ENCODE measurements at places on chromosomes 7 and 10.

GRCh38 chr10:104209575-104210198 is 22.5 kb downstream of the CFAP43 start:
- DNase-seq = peak; percentile 42

GRCh38 chr10:5447611-5448071 is 35.3 kb downstream of the NET1 start:
- DNase-seq = no peak

GRCh38 chr7:15559416-15559928 is 2.3 kb downstream of the AGMO start:
- DNase-seq = no peak

DNA sequence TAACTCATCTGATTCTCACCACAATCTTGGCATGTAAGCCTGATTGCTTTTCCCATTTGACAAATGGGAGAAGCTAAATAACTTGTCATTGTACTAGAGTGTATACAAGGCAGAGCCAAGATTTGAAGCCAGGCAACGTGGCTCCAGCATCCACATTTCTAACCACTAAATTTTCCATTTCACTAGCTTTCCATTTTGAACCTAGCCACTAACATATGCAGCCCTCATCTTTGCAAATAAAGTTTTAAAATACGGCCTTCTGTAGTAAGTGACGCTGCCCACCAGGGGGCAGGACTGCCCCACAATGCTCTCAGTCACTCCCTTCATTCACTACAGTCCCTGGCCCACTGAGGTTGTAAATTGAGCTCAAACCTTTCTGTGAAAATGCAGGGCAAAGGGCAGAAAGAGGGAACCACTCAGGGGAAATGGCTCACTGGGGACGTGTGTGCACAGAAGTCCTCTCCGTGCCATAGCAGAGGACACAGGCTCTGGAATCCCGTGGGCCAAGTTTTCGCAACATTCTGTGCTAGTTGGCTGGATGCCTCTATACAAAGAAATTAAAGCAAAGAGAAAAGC is 315.7 kb downstream of the TNS3 start:
- peak; percentile 65 for DNase-seq

- peak; percentile 82 for DNase-seq
These were observed 1.1 kb downstream of the DDIT4 start for GRCh38 chr10:72274730-72275350.

DNA sequence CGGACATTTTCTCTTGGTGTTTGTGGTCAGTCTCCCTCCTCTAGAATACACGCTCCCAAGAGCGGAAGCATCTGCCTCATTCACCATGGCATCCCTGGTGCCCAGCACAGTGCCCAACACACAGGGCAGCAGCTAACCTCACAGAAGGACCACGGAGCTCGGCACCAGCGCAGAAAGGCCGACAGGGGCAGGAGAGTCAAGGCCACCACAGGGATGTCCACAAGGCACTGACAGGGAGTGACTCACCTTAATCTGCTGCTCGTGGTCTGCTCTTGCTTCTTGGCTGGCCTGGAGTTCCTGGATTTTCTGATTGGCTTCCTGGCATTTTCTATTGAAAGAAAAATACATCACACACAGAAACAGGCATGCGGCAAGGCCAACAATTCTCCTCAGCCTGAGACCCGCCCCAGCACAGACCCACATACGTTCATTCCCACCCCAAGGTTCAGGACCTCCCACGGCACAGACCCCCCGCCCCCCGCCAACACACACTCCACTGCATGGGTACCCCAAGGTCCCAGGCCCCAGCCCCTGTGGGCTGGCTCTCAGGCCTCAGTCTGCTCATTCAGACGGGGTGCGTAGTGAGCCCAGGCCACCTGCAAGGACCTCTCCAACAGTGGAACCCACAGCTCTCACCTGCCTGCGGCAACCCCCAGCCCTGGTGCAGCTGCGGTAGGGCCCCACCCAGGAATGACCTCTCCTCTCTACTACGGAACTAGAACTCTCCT is 14.9 kb downstream of the MAD1L1 start:
- DNase-seq = no peak

DNA sequence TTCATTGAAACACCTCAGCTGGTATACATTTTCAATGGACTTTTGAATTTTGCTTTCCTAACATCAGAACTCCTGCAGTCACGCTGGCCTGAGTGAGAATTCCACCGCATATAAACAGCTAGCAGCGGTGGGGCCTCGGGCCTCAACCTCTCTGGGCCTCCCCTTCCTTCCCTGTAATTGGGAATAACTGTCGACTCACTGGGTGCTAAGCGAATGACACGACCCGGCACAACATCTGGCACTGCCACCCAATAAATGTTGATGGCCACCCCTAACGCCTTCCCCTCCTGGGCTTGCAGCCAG is 670 bp downstream of the RCC1L start:
- DNase-seq = no peak

DNA sequence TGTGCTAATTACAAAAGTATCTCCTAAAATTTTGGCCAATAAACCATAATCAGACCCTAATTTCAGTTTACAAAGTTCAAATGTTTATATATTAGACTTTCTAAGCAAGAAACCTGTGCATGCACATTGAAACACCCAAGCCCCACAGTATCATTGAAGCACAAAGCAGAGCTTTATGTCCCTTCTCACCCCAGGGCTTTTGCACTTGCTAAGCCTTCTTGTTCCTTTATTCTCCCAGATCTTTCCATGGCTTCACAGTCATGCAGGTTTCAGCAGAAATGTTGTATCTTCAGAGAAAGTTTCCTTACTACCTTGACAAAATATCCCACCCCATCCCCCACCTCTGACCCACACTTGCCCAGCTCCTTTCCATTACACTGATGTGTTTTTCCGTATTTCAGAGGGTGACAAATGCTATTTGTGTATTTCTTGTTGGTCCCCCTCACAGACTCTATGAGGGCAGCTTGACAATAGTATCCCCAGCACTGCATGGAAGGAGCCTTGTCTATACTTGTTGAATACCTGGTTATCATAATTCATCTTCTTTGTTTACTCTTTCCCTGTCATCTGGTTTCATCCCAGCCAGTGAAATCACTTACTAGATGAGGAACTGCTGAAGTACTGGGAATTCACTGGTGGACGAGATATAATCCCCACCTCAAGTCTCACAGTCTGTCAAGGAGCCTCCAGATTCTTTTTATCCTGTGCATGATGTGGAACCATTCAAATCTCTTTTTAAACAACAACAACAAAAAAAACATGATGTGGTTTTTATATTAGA is 24.0 kb upstream of the PCGF5 start:
- DNase-seq = no peak

GRCh38 chr7:36526863-36527548 is 137.3 kb downstream of the ANLN start:
- DNase-seq = no peak

DNA sequence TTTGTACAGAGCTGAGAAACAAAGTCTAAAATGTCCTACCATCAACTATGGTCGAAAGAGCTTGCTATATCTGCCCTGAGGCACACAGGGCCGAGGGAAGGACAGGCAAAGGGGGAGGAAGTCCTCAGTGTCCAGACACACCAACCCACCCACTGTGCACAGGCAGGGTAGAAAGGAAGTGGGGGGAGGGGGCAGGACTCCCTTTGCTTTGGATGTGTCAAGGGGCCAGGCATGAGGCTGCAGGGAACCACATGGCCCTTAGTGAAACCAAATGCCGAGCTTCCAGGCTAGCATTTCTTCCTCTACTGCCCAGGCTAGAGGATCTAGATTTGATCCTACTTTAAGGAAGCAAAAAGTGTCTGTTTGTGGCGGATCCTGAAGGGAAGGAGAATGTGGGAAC is 28.6 kb downstream of the KCNH2 start:
- DNase-seq = no peak

- DNase-seq = no peak
These were observed 40.3 kb downstream of the PTPRE start for GRCh38 chr10:127947211-127947610.

DNA sequence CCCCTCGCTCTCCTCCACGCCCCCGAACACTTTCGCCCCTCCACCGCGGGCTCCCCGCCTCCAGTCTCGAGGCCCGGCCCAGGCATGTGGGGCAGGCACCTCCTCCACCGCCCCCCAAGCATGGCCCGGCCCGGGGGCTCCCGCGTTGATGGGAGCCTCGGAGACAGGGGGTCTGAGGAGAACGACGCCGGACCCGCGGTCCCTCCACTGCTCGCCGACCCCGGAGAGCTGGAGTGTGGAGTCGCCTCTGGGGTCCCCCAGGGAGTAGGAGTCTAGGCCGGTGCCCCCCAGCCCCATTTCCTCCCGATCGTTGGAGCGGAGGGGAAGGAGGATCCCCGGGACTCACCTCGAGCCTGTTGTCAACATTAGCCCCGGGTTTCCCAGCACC is 206 bp downstream of the UPF2 start:
- DNase-seq = peak; percentile 68

DNA sequence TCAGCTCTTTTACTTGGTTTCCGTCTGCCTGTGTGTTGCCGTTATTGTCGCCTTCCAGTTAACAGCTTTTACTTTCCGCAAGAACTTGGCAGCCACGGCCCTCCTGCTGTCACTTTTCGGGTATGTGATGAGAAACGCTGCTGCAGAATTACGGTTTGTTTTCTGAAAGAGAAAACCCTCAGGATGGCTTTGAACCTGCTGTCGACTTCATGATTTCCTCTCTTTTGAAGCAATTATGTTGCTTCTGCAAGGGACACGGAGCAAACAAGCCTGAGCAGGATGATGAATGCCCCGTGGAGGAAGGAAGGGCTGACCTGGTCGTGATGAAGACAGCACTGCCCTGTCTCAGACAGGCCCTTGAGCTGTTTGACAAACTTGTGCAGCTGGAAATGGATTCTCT is 339.8 kb downstream of the ABCA13 start:
- no peak for DNase-seq

GRCh38 chr10:59622320-59623132 is 87.1 kb downstream of the SLC16A9 start:
- peak; percentile 31 for DNase-seq

GRCh38 chr10:98852686-98853085 is 383.0 kb downstream of the HPSE2 start:
- no peak for DNase-seq

GRCh38 chr7:74225400-74225799 is 15.6 kb downstream of the LAT2 start:
- no peak for DNase-seq

DNA sequence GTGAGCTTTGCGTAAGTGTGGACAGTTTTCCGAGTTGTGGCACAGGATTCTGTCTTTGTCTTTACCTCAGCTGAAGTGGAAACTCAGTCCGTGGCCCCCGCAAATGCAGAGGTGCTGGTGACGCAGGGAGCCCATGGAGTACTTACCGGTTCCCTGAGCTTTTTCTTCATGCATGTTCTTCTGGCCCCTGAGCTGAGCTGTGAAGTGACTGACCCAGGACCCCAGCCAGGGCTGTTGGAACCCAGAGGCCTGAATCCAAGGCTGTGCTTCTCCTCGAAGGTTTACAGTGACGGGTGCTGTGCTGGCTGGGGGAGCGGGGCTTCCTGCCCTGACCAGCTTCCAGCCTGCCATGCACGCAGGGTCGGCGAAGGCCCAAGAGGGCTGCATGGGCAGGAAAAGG is 223.5 kb downstream of the GLRX3 start:
- DNase-seq = no peak

- no peak for DNase-seq
These were observed 316.6 kb upstream of the ANKRD30A start for GRCh38 chr10:36808625-36809362.

- no peak for DNase-seq
These were observed 31.5 kb downstream of the PRKAR2B start for GRCh38 chr7:107075863-107076574.

GRCh38 chr10:117653170-117653515 is 110.6 kb downstream of the EMX2 start:
- peak; percentile 39 for DNase-seq

DNA sequence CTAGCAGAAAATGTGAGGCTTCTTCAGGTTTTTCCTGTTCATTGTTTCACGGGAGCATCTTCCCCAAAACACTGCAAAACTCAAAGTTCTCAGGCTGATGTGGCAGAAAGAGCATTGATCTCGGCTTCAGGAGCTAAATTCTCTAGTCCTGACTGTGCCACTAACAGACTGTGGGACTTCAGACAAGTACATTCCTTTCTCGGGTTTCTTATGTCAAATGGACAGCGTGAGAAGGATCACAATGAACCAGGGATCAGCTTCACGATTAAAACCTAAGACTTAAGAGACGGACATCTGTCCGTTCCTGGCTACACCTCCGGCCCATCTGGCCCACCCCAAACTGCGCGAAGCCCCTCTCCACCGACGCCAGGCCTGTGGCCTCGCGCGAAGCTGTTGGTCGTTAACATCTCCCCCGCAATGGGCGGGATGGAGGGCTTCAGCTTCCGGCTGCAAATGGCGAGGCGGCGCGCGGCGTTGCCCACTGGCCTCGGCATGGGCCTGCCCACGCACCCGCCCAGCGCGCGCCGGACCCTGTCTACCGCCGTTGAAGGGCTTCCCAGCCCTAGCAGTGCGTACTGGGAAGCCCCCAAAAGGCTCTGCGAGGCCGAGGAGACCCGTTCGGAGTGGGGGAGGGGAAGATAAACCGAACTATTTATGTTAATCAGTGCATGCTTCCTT is 549 bp upstream of the DDX50 start:
- DNase-seq = no peak

GRCh38 chr10:61830072-61830845 is 71.2 kb upstream of the ARID5B start:
- DNase-seq = no peak

Measured in stimulated activated CD8-positive, alpha-beta memory T cell treated with anti-CD3 and anti-CD28 coated beads, Interleukin-4, amount 100 ng/mL, for 48 hours (primary cell).